ENCODE measurements at places on chromosomes 7 and 10.

- no peak for DNase-seq
Observed at GRCh38 chr7:23713285-23714149, 3.5 kb downstream of the STK31 start.

DNA sequence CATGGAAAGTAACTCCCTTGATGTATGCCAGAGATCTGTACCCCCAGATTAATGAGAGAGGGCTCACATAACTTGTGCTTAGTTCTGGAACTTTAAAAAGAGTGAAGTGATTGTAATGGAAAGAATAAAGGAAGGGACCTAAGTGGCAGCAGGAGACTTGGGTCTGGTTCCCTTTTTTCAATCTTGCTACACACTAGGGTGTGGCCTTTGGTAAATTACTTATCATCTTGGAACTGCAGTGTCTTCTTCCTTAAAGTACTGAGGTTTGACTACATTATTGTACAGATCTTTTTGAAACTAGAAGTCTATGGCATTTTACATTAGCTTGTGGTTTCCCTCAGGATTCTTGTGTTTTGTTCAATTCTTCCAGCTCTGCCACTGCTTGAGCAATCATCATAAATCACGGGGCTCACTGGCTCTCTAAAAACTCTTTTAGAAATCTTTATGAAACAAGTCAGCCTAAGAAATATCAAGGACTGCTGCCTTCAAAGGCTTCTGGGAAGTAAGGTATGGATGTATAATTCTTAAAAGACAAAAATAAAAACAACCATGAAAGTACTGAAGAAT is 22.5 kb upstream of the CHRM2 start:
- DNase-seq: no peak

DNA sequence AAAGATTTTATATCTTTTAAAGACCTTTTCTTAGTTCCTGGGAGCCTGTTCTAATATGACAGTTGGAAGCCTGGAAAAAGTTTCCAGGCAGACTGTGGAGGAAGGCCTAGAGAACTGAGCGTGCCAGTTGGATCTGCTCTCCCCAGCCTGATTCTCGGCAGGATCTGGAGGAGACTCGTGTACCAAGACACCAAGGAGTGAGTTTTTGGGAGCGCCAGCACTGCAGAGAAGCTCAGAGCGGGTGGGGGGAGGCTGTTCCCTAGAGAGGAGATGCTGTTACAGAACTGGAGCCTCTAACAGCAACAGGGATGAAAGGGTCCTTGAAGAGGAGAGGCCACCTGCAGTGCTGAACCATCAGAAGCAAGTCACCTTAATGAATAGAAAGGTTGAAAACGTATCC is 52.9 kb downstream of the LYZL2 start:
- DNase-seq: no peak

- DNase-seq: no peak
Observed at GRCh38 chr7:96679886-96680285, 29.8 kb downstream of the SEM1 start.

DNA sequence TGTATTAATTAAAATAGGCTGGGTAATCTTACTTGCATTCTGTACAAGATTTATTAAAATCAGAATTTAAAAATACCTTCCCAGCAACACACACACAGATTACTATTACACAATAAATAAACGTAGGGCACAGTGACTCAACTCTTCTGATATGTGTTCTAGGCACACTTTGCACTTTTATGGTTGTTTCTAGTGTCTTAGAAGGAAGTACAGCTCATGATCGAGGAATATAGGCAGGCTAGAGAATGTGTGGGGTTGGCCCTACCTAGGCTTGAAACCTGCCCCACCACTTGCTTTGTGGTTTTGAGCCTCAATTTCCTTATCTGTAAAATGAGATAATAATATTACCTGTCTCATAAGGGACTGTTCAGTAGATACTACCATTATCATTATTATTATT is 30.5 kb downstream of the ARMC3 start:
- no peak for DNase-seq

DNA sequence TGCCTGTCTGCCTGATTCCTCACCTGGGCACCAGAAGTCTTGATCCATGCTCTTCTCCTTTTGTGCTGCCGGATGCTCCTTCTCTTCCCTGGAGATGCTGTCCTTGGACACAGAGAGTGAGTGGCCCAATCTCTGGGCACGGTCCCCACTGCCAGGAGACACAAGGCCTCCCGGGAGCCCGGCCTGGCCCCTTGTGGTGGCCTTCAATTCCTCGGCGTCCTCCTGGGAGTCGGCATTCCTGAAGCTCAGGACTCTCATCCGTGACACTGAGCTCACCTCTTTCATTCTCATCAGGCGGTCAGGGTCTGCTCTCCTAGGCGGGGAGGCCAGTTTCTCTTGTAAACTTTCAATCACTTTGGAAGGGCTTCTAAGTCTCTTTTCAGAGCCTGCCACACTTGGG is 33.3 kb downstream of the JCAD start:
- DNase-seq: no peak

- DNase-seq: no peak
Observed at GRCh38 chr7:91411060-91411459, 146.8 kb downstream of the FZD1 start.

GRCh38 chr7:6169805-6170520 is 102.5 kb downstream of the CYTH3 start:
- no peak for DNase-seq

GRCh38 chr7:96300502-96300901 is 21.4 kb downstream of the SLC25A13 start:
- DNase-seq: no peak

DNA sequence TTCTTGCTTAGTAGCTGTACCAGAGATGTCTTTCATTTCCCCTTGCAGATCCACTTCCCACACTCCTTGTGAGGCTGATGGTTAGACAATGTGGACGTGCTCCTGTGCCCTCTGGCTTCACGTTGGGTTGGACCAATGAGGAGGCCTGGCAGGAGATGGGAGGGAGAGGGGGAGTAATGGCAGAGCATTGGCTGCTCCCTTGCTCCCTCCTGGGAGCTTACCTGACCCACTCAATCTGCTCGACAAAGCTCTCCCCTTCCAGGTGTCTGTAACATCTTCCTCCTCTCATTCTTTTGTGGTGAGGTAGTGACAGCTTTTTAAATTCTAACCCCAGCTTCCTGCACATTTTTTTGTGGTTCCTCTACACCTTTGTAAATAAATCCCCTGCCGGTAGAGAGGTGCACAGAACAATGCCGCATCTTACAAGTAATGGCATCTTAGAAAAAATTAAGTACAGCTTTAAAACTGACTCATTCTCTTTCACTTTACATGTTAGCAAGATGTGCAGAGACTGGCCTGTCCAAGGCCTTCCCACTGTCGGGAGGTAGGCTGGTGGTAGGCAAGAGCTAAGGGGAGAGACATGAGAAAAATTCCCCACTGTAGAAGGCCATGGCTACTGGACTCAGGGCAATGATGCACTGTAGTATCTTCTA is 134.3 kb downstream of the HTR7 start:
- no peak for DNase-seq
